Brain (organoid and tissue), 16 donors: ENCODE measurements at places on chromosomes 3 and 15.
A peak's percentile ranks its signal among the peaks of the same experiment; 100 is the strongest.

DNA sequence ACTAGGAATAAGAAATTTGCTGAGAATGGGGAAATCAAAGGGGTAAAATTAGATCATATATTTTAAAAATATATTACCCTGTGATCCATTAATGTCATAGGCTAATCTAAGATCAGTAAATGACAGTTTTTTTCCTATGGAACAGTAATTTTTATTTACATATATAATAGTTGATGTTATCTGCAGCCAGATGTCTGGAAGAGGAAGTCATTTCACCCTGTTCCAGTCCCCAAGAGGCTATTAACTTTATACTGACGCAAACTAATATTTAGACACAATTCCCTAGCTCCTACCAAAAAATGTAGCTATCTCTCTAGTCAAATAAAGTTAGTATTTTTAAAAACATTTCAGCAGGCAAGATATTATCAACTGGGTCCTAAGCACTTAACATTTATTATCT is 558.0 kb downstream of the MECOM start:
- no peak for DNase-seq

DNA sequence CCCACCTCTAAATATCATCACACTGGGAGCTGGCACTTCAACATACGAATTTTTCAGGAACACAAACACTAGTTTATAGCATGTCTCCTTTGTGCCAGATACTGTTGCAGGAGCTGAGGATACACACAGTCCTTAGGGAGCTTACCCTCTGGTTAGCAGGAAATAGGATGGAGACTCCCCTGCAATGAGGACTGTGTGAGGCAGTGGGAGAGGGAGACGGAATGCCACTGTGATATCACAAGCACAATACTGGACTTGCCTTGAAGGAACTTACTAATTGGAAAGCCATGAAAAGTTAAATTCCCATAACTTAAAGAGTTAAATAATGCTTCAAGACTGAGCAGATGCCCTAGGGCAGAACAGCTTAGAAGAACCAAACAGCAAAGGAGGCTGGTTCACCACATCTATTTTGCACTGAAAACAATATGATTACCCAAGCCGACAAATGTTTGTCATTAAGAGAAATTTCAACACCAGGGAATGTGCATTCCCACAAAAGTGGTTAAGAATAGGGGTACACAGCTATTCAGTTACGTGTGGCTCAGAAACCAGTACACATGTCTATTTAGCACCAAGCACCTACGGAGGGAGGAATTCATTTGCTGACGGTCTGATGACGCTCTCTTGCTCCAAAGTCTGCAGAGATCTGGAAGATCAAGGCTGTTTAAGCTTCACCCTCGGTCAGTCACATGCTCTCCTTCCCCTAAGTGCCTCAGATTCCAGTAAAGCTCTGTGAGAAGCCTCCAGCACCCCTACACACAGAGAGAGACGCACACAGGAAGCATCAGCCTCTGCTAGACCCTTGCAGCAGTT is 5.2 kb downstream of the TBC1D2B start:
- no peak for DNase-seq

- no peak for DNase-seq
These were observed 523.7 kb upstream of the PROK2 start for GRCh38 chr3:72308641-72309040.

GRCh38 chr3:146160964-146161662 is at the start of gene PLOD2:
TSS of gene PLOD2 (minus strand) at chr3:146161184. CDS start at chr3:146160989, 195 bp downstream.
- peak; percentile 69 for DNase-seq

DNA sequence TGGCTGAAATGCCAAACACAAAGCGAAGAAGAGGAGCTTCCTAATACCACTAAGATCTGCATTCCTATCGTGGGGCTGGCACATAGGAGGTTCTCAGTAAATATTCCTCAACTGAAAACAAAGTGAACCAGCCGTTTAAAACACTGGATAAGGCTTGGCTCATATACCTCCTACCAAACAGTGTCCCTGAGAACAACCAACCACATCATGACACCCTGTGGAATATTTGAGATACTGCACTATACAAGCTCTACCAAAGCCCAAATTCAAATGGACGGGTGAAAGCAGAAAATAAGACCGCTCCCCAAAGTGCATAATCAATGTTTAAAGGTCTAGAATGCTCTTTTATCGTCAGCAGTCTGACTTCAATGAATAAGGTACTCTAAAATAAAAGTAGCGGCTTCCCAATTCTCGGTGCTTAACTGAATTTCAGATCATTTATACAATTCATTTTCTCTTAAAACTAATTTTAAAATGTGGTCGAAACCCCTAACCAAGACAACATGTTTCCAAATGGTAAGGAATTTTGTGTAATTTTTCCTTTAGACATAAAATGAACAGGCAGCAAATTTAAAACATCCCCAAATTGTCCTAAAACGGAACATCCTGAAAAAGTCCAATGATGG is 425.8 kb downstream of the ERC2 start:
- DNase-seq: peak; percentile 76

DNA sequence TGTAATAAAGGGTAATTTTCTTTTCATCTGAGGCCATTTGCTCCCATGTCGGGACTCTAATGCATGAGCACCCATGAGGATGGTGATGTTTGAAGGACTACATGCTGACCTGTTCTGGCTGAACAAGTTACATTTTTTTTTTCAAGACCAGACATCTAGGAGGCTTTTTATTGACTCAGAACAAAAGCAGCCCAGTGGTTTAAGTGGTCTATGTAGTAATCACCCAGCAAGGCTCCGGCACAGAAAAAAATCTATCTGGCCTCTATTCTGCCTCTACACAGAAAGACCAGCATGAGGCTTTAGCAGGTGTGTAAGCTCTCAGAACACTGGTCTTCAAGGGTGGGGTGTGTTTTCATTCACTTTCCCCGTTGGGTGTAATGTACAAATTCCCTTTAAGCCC is 95.1 kb upstream of the ZBED2 start:
- peak; percentile 83 for DNase-seq

DNA sequence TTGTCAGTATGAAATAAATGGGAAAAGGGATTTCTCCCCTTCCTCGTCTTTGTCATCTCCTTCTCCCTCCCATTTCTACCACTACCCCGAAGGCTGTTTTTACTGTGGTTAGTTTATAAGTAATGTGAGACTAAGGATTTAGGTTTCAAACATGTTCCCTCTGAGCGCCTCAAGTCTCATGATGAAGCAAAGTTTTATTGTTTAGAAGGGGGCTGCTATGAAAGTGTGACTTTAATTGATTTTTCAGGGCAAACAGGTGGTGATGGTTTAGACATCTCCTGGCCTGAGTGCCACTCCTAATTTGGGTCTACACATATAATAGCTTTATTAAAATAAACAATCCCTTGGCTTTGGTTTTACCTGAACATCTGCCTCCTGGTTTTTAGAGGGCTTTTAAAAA is 185.5 kb downstream of the MCTP2 start:
- peak; percentile 38 for DNase-seq

GRCh38 chr3:176447369-176447768 is 749.9 kb downstream of the TBL1XR1 start:
- DNase-seq: no peak

DNA sequence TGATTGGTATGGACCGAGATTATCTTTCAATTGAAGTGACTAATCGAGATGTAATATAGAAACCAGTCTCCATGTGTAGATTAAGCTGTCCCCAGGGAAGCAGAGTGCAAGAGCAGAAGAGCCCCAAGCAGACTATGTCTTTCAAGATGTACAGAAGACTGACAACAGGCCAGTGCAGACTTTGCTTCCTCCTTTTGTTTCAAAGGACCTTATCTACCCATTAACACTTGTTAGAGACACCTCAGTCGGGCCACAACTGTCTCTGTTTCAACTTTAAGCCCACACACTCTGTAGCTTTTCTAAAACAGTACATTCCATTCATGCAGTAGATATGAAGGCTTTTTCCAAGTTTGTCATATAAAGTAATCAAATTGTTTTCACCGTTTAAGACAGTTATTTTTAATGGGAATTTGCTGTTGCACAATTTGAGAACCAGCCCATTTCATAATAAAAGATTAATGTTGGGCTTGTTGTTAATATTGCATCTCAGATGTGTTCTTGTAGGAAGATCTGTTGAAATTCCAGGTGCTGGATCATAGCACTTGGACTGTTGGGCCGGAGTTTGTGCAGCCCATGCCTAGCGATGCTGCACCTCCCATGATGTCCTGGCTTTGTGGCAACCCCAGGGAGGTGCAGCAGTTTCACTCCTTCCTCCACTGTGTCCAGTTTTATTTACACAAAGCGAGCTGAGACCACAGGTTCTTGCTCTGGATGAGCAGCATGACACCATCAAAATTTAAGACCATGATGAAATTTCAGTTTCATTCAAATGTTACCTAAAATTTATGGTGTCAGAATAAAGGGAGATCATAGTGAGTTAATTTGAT is 12.4 kb downstream of the GORASP1 start:
- no peak for DNase-seq

GRCh38 chr3:196193133-196193735 is 18.0 kb downstream of the ZDHHC19 start:
- DNase-seq: no peak

DNA sequence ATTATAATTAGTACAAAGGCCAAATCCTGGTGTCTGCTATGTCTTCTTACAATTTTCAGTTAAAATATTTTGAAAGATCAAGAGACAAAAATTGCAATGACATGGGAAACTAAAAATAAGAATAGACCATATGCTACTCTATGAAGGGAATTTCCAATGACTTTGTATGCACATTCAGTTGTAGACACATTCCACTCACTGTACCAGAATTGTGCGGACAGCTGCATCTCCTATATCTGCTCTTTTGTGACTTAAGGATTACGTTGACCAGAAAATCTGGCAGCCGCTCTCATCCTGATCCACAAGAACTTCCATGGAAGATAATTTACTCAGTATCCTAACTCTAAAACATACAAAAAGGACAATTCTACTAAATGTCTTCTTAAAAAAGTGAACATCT is 493.9 kb upstream of the KCNMB2 start:
- DNase-seq: no peak

DNA sequence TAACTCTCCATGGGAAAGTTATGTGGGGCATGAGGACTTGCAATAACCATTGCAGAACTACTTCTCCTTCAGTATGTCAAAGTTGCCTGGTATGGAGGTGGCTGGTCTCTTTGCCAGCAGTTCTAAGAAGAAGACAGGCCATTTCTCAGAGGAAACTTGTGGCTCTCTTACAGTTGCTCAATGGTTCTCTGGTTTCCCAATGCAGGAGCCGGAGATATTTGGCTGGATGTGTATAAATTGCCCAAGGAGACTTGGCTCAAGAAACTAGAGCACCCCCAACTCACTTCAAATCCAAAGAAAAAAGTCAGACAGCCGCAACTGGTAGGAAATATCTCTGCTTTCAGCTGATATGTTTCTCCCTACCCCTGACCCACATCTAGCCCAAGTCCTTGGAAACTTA is 24.2 kb downstream of the WDR93 start:
- DNase-seq: no peak

DNA sequence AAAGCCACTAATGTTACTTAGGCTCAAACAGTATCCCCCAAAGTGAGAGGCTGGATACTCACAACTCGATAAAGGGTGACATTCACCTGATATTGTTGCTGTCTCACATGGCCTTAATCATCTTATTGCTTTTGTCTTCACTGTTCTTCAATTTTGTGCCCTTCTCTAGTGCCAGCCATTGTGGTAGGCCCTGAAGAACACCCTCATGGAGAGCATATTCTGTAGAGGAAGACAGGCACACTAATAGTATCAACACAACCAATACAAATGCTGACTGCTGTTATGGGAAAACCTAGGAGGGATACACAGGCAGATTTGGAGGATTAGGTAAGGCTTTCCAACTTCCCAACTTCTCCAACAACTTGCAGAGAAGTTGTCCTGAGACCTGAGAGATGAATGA is 4.1 kb upstream of the BLM start:
- no peak for DNase-seq

GRCh38 chr3:172846706-172847105 is 96.2 kb downstream of the ECT2 start:
- no peak for DNase-seq

DNA sequence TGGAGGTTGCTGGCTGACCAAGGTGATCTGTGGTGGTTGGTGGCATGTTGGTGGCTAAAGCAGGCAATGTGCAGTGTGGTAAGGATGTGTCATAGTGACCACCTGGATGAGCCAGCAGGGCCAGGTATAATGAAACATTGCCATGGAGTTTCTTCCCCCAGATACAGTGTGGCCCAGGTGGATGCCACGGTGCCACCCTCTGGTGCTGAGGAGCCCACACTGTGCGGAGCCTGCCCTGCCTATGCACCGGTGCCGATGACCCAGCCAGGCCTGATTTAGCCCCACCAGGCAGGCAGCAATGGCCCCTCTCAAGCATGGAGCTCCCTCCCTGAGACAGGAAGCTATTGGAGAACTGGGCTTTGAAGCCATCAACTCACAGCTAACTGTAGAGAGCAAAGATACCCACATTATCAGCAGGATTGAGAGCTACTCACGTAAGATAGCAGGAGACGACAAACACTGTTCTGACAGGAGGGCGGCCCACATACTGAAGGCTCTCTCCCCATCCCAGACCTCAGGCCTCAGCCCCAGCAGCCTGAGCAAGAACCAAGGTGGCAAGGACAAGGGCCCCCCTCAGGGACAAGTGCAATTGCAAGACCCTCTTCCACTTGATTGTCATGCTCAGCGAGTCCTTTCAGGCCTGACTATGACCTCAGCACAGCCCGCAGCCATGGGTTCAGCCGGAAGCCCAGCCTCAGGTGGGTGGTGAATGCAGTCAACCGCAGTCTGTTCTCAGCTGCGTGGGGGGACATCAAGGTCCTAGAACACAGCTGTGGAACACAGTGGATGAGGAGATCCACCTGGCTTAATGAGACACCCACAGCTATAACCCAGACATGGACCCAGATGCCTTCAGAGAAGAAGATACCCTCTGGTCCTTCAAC is 82.8 kb upstream of the CDV3 start:
- no peak for DNase-seq

DNA sequence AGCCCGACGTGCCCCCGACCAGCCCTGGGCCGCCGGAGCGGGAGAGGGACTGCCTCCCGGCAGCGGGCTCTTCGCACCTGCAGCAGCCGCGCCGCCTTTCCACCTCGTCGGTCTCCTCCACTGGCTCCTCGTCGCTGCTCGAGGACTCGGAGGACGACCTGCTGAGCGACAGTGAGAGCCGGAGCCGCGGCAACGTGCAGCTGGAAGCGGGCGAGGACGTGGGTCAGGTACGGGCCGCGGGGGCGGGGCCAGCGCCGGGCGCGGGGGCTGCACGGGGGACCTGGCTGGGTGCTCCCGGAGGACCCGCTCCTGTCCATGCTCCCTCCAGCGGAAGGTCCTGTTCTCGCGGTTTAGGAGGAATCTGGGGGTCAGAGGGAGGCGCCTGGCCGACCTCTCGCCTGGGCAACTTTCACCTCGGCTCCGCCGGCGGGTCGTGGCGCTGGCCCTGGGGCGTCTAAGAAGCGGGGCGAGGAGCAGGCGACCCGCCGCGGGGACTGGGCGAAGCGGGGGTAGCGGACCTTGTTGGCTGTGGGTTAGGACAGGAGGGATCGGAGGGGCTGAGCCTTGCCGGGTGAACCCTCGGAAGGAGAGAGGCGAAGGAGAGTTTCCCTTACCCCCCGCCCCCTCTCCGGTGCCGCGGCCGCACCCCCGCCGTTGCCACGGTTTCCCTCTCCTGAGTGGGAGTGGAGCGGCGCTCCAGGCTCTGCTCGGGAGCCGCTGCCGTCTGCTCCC is 682 bp downstream of the ITPKA start:
- DNase-seq: no peak

GRCh38 chr3:135907422-135908165 is 57.9 kb upstream of the PPP2R3A start:
- DNase-seq: no peak
